Stimulated activated CD4-positive, alpha-beta T cell treated with anti-CD3 and anti-CD28 coated beads, Interleukin-1b, Interleukin-23, amount 100 ng/mL, for 1 hour (primary cell): ENCODE measurements at places on chromosomes 11 and 22.

DNA sequence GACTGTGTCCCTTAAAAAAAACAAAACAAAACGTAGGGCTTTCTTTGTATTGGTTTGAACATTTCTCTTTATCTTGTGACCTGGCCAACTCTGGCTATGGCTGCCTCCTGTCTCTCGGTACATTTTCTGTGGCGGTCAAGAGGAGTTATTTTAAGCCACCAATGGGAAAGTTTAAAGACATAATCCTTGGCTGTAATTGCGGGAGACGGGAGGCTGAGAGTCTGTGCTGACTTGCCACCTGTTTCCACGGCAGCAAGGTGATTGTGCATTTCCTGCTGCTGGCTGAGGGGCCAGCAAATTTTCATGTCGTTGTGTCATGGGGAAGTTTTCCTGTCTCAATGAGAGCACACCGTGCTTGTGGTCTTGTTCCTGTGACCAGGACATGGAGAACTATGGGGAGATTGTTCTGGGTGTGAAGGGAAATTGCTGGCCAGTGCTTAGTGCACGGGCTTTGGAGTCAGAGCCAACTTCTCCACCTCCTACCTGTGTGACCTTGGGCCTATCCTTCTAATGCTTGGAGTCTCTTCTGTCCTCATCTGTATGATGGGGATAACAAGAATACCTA lies 11.0 kb downstream of the PTPRJ start:
- DNase-seq: no peak

GRCh38 chr22:33748714-33749113 lies 171.6 kb downstream of the LARGE1 start:
- no peak for DNase-seq

GRCh38 chr11:110376711-110377324 lies 52.9 kb upstream of the FDX1 start:
- DNase-seq: no peak

GRCh38 chr22:27997538-27997937 lies 78.5 kb upstream of the PITPNB start:
- no peak for DNase-seq

GRCh38 chr11:133547808-133548494 lies 15.7 kb upstream of the OPCML start:
- no peak for DNase-seq

DNA sequence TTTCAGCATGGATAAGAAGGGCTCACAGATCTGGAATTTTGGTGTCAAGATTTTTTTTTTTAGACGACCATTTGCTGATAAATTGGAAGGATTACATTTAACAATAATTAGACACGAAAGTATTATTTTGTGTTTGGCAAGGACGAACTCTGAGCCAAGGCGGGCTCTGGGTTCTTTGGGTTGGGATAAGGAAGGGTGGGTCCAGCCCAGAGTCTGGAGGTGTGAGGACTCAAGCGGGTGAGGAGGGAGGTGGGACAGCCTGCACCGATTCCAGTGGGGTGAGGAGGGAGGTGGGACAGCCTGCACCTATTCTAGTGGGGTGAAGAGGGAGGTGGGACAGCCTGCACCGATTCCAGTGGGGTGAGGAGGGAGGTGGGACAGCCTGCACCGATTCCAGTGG lies 4.1 kb downstream of the B3GAT1 start:
- no peak for DNase-seq

DNA sequence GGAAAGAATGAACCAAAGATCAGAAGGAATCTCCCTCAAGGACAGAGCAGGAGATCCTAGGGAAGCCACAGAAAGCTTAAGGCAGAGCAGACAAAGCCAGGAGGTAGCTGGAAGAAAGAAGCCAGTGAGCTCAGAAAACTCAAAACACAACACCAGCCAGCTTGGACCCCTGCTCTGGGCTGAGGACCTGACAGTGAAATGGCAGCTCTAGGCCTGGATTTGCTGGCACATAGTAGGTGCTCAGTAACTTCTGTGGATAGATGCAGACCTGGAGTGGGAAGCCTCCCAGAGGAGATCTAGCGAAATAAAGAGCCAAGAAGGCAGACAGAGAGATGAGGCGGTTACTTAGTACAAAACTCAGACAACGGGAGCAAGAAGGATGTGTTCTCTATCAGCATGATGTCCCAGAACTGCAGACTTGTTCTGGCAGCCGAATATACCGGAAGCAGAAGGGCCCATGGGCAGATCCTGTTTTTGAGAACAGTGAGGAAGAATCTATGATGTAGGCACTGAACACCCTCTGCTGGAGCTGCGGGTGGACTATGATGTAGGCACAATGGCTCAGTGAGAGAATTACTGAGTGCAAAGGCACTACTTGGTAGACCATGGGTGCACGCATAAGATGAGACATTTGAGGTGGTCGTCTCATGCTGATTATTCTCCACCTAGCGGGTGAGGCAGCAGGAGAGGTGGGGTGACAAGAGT lies 4.8 kb downstream of the ROBO4 start:
- no peak for DNase-seq

GRCh38 chr11:122937983-122938382 lies 43.7 kb downstream of the BSX start:
- no peak for DNase-seq

DNA sequence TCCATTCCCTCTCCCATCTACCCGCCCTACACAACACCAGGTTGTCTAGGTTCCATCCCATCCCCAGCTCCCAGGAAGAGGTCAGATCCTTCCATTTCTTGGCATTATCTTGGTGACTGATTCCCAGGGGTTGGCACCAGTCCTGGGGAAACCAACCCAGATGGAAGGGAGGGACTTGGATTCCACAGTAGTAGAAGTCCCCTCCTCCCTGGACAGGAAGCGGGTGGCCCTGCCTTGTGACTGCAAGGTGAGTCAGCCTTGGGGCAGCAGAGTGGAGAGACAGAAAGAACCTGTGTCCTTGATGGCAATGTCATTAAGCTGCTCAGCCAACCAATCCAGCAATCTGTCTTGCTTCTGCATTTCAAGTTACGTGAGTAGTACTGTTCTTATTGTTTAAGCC lies 26.5 kb downstream of the SYT13 start:
- no peak for DNase-seq

DNA sequence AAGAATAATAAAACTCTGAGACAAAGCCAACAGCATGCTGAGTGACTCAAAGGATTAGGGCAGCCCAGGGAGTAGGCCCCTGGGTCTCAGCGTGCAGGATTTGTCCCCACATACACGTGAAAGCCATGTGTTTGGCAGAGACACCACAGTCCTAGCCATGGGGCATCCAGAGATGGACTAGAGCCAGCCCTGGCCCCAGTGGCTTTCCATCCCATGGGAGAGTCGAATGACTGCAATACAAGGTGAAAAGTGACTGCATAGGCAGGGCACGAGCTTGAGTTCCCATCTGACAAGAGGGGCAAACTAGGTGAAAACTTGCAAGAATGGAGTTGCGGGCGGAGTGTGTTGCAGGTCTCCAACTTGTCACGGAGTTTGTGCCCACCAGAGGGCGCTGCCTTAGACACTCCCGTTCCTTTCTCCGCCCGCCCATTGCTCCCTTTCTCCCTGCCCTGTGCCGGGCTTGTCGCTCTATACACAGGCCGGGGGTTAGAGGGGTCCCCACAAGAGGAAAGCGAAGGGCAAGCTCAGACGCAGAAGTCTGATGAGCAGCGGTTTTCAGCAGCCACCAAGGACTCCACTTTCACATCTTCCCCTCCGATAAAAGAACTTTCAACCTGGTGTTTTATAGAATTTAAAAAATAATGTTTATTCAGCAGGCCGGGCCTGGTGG lies 24.2 kb downstream of the TSKU start:
- peak; percentile 58 for DNase-seq

GRCh38 chr11:12200279-12200990 lies 90.0 kb downstream of the MICAL2 start:
- no peak for DNase-seq

DNA sequence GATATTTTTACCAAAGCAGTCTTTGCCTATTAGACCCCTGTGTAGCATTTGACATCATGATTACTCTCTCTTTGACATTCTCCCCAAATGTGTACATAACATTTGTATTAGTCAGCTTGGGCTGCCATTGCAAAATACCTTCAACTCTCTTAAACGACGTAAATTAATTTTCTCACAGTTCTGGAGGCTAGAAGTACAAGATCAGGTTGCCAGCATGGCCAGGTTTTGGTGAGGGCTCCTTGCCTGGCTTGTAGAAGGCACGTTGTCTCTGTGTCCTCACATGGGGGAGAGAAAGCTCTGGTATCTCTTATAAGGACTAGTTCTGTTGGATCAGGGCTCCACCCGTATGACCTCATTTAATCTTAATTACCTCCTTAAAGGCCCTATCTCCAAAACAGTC lies 12.3 kb upstream of the DLAT start:
- DNase-seq: no peak

DNA sequence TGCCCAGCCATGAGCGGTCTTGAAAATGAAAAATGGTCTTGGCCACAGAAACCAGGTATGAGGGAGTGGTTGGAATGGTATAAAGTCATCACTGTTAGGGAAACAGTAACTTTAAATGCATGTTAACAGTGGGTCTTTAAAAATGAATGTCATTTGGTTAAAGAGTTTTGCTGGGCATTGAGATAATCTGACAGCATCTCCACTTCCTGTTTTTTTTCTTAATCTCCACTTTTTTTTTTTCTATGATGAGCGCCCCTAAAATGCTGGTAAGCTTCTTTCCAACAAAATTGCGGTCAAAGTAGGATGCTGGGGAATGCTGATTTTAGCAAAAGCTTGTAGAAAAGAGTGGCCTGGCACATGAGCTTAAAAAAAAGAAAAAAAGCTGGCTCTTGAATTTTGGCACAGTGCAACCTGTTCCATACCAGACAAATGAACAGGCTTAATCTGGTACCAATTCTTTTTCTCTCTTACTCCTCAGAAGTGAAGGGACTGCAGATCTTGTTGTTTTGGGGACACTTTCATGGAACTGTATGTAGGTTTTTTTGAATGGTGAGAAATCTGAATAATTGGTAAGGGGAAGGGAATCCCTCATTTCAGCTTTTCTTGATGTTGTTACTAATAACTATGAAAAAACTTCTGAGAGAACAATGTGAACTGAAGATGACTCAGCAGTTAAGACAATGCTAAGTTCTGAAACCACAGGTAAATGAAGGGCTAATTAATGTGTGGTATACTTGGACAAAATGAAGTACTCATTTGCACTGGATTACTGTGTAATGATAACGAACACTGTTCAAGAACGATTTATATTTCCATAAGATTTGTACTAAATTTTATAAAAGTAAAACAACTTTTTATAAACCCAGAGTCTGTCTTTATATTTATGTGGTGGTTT lies 3.1 kb upstream of the ARHGEF12 start:
- DNase-seq: no peak

DNA sequence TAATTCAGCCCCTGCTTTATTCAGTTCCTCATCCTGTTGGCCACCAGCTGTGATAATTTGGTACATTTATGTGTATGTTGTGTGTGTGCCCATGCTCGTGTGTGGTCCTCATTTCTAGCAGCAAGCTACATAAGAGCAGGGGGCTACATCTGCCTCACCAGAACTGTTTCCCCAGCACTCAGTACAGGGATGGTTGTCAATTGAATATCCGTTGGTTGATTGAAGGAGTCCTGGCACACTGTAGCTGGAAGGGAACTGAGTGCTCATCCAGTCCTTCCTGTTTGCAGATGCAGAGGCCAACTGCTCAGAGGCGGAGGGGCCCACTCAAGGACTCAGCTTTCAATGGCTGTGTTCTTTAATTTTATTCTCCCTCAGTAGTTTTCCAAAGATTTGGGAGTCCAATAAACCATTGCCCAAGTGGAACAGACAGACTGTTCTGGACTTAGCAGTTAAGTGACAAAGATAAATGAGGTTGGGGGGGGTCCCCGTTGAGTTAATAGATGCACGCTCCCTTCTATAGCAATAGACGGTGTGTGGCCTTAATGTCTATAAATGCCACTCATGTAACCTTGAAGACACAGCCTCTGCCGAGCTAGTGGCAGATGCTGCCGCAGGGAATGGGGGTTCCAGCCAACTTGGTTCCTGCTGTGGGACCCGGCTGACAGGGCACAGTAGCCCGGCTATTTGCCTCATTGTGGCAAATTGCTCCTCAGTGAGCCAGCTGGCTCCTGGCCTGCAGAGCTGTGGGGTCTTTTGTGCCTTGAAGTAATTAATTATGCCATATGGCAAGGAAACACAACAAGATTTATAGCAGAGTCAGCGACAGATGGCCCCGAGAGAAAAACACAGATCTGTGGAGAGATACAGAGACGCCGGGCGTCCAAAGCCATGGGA lies 71.4 kb upstream of the GRK3 start:
- no peak for DNase-seq

DNA sequence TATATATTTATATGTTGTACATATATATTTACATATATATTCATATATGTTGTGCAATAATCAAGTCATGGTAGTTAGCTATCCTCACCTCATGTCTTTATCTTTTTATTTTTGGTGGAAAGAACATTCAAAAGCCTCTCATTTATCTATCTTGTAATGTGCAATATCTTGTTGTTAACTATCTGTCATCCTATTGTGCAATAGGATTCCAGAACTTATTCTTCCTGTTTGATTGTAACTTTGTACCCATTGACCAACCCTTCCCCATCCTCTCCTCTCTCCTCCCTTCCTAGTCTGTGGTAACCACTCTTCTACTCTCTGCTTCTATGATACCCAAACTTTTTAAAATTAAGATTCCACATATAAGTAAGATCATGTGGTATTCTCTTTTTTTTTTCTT lies 115.6 kb upstream of the PDGFD start:
- no peak for DNase-seq

DNA sequence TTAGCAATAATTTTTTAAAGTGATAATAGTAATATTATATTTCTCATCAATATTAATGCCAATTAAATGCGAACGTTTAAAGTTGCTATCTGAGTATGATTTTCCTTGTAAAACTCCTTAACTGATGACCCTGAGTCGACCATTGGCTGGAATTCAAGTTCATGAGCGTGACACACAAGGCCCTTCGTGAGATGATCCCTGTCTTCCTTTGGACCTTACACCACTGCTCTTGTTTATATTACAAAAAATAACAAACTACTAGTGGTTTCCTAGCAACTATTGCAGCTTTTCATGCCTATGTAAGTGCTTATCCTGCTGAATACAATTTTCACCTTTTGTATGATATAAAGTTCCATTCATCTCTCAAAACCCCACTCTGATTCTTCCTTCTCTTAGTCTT lies 752.9 kb downstream of the CNTN5 start:
- DNase-seq: no peak
